ENCODE measurements at places on chromosomes 7 and 10. TPM values are rescaled to one million over a fixed set of nuclear protein-coding genes. Genes with fewer than 3 reads are reported as not detected.

The DYNC1I1 gene
- 0.83 TPM for total RNA-seq

The MLXIPL gene
- 0.37 TPM for total RNA-seq

The TM9SF3 gene
- total RNA-seq, result 99.7 TPM

The GPC2 gene
- total RNA-seq, result 1.1 TPM

The WNT16 gene
- 0.14 TPM for total RNA-seq

The LHPP gene
- total RNA-seq, result 9.2 TPM

The AS3MT gene
- total RNA-seq, result 13.0 TPM

The SFTPA1 gene
- total RNA-seq, result not detected

The FLNC gene
- 99.0 TPM for total RNA-seq

The SP4 gene
- 4.0 TPM for total RNA-seq

The SPDYE2 gene
- not detected for total RNA-seq

The HOXA9 gene
- 7.9 TPM for total RNA-seq

The PKD2L1 gene
- not detected for total RNA-seq

The CUBN gene
- 0.85 TPM for total RNA-seq

The TAS2R4 gene
- total RNA-seq, result 0.92 TPM

The LRRC18 gene
- total RNA-seq, result not detected

The TBXAS1 gene
- total RNA-seq, result 0.92 TPM

The IL2RA gene
- not detected for total RNA-seq

The CUTC gene
- 24.6 TPM for total RNA-seq

The AGMO gene
- 0.18 TPM for total RNA-seq

The CELF2 gene
- total RNA-seq, result 4.0 TPM

The EN2 gene
- total RNA-seq, result under 0.01 TPM

The AKR1C4 gene
- not detected for total RNA-seq

The TMEM229A gene
- not detected for total RNA-seq

The OPN4 gene
- total RNA-seq, result not detected

The IFIT2 gene
- 3.1 TPM for total RNA-seq

The POLR2J gene
- 39.7 TPM for total RNA-seq

The TMEM176B gene
- 3.8 TPM for total RNA-seq

The SNCG gene
- total RNA-seq, result 23.8 TPM

The TEX36 gene
- total RNA-seq, result not detected

The WNT2 gene
- 1.4 TPM for total RNA-seq

The NACAD gene
- 0.83 TPM for total RNA-seq

The SPDYE18 gene
- total RNA-seq, result 0.14 TPM

The MYL10 gene
- total RNA-seq, result not detected

The GATA3 gene
- not detected for total RNA-seq

The KCND2 gene
- 4.0 TPM for total RNA-seq

The COL26A1 gene
- not detected for total RNA-seq

The ARL3 gene
- 8.9 TPM for total RNA-seq

The ZP3 gene
- total RNA-seq, result 2.1 TPM

The KCNIP2 gene
- total RNA-seq, result 1.8 TPM

The CYP2C9 gene
- total RNA-seq, result not detected

The STK31 gene
- total RNA-seq, result not detected

The NPY gene
- not detected for total RNA-seq

The SMO gene
- total RNA-seq, result 33.5 TPM

The ATXN7L1 gene
- 5.3 TPM for total RNA-seq

The LRRC17 gene
- 71.5 TPM for total RNA-seq
